RCC 7860 (cell line): ENCODE measurements at places on chromosomes 2 and 18.

- no peak for DNase-seq
Measured at GRCh38 chr2:179181002-179181401, 83.6 kb downstream of the SESTD1 start.

DNA sequence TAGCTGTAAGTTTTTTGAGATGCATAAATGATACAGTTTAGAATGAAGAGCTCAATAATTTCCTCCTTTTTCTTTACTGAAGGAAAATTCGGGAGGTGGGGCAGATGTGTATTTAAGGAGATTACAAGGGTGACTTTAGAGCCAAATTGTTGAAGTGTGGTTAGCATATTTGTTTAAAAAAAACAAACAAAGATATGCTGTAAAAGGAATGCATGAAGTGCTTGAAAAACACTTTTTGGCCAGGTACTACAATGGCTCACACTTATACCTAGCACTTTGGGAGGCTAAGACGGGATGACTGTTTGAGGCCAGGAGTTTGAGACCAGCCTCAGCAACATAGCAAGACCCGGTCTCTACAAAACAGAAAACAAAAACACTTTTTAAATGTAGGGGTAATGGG lies 38.4 kb downstream of the CD302 start:
- no peak for DNase-seq

- DNase-seq, result no peak
Measured at GRCh38 chr2:178269438-178270224, 75.3 kb downstream of the OSBPL6 start.

DNA sequence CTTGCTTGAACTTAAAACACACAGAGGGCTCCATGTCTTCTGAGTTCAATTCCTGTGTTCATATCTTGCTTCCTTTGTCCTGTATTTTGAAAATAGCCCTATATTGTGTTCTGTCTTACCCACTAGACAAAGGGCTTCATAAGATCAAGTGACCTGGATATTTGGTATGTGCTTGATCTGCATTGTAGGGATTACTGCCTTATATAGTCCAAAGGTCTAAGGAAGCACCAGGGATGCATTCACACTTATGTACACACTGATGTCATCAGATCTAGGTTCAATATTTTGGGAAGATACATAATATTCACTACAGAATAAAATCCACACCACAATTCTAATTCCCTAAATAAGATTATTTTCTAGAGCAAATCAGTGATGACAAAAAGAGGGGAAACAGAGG lies 278.0 kb upstream of the KYNU start:
- DNase-seq, result no peak

DNA sequence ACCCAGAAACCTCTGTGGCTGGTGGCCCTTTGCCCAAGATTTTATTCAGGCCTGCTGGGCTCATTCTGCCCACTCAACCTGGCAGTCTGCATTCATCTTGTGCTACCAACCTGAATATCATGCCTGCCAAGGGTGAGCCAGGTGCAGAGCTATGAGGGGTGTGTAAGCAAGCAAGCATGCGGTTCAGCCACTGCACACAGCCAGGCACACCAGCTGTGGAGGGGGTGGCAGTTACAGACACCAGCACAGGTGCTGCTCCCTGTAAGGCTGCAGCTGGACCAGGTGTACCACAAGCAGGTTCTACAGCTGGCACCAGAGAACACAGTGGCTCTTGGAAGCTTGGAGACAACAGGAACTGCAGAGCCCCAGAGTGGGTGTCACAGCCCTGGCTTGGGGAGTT lies 633.2 kb downstream of the FBXO15 start:
- no peak for DNase-seq

- no peak for DNase-seq
Measured at GRCh38 chr2:152580714-152581113, 136.5 kb downstream of the PRPF40A start.

GRCh38 chr2:162245781-162246180 lies 2.5 kb upstream of the FAP start:
- DNase-seq, result no peak

DNA sequence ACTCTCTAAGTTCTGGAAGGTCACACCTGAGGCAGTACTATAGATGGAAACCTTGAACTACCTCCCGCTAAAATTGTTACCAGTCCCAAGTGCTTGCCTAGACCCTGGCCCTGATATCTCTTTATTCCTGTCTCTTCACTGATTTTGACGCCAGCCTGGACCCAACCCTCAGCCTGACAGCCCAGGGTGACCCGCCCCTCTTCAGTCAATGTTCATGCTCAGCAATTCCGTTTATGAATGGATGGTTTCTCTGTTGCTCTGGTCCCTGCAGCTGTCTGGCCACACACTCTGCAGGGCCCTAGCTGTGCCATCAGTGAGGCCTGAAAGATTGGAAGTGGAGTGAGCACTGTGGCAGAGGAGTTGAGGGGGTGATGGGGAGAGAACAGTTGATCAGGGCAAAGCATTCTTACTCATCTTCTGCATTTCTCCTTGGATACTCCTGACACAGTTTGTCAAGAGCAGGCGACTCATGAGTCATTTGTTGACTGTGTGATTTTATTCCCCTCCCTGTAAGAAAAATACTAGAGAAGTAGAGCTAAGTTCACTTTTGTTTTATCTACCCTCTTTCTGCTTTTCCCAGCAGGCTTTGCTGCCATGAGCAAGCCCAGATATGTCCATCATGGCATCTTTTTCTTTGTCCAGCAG lies 46.0 kb downstream of the NPAS2 start:
- peak; percentile 21 for DNase-seq

- DNase-seq, result no peak
Measured at GRCh38 chr2:1804865-1805264, 60.5 kb upstream of the PXDN start.

DNA sequence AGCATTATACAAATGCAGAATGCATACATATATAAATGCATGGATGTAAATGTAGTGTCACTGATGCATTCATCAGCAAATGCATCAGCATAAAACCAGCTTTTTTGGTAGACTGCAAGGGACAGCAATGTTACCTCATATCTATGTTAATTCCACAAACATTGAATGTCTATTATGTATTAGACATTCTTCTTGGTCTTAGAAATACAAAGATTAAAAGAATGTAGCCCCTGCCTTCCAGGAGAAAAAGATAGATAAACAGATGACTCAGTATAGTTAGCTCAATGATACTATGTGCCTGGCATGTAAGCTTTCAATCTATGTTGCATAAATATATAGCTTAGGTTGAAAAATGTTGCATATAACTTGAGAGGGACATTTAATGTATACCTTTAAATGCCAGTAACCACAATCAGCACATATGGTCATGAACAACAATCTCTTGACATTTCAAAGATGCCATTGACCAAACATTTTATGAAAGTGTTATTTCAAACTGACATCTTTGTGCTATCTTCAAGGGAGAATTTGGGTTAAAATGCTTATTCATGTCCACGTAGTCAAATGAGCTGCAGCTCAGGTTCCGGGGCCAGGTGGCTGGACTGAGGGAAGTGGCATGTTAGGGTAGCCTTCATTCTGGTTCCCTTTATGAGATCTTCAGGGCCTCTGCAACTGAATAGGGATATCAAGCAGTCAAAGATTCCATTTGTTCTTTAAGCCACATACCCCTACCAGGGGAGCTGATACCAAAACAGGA lies 45.2 kb upstream of the GCG start:
- DNase-seq, result no peak

- no peak for DNase-seq
Measured at GRCh38 chr2:45361666-45362065, 249.4 kb downstream of the SRBD1 start.

DNA sequence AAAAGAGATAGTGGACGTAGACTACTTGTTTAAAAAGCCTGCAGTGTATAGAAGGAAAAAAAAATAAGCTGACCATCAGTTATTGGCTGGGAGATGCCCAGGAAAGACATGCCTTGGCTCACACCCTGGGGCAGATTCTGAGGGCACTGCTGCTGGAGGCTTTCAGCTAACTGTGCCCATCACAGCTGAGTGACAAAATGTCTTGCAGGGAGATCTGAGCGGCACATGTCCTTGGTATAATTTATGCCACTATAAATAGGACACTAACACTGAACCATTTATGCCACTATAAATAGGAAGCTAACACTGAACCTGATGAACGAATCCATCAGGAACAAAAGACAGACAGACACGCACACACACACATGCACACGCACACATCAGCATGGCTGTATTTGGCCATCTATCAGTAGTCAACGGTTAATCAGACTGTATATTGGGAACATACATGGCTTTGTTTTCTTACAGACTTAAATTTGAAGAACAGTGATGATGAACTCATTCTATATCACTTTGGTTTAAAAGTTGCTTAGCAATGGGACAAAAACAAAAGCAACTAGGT lies 68.2 kb upstream of the NOSTRIN start:
- DNase-seq, result no peak

DNA sequence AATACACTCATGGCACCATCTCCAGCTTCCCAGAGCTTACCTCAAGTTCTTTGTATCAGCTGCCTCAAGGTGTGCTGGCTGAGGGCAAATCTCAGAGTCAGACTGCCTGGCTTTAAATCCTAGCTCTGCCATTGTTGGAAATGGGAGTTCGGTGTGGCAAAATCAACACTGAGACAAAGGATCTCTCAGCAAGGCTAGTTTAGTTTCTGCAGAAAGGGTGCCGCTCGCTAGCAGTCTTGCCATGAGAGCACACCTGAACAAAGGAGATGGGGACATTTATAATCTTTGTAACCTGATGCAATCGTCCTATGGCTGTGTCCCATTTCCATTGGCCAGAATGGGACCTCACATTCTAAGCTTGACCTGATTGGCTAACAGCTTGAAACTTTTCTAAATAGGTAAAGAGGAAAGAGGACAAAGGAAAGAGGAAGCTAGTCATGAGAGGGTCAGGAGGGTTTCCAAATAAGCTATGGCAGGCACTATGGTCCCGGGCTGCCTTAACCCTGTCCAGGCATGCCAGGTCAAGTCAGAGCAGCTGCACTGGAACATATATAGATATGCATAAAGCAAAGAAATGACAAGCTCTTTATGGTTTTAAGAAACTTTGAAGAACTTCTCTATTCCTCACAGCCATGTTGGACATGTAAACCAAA lies 4.3 kb upstream of the UBE2F start:
- no peak for DNase-seq

- no peak for DNase-seq
Measured at GRCh38 chr2:52429171-52429570, 1338.4 kb upstream of the CHAC2 start.

GRCh38 chr2:10590742-10591141 lies 99.0 kb downstream of the NOL10 start:
- no peak for DNase-seq

GRCh38 chr2:96511851-96512250 lies 6.7 kb upstream of the NEURL3 start:
- no peak for DNase-seq

DNA sequence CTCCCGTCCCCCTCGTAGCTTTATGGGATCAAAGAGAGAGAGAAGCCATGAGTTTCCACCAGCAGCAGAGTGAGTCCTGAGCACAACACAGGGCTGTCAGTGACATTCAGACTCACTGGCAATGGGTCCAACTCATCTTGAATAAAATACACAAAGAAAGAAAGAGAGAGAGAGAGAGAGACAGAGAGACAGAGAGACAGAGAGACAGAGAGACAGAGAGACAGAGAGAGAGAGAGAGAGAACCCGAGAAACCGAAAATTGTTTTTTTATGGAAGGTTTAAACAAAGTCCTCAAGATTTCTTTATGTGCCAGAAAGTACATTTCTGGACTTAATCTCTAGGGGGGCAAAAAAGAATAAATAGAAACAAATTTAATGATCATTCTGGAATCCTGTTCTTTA lies 11.5 kb upstream of the BCL2 start:
- DNase-seq, result no peak

DNA sequence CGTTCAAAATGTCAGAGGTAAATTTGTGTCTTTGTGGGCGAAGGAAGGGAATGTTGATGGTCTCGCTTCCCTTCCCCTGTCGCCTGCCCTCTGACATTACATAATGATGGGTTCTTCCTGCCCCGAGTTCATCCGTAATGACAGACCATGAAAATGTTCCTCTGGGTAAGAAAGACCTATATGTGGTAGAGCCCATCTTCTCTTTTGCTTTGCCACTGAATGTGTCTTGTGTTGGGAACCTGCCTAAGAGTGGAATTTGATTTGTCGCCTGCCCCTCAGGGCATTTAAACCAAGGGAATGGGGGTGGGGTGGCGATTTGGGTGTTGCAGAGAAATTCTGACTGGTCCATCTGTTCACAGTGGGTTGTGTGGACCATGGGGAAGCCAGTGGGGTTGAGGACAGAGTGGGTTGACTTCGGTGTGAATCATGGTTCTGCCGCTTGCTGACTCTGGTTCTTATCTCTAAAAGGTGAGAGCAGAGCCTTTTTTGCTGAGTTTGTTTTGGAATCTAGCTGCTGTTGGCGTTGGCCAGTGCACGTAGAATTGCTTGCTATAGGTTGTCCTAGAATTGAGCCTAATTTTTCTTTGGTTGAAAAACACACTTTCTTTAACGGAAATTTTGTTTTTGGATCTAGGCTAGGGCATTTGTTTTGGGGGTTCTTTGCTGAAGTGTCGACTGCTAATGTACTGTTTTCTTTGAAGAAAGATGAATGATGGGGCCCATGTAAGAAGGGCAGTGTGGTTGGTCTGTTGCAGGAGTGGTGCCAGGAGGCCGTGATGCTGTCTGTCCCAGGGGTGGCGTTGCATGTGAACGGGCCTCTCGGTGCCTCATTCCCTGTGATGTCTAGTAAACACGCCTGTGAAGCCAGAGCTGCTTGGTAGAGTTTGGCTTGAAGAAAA lies 1.3 kb downstream of the INPP4A start:
- DNase-seq, result no peak

GRCh38 chr2:110140401-110140800 lies 24.8 kb upstream of the MALL start:
- DNase-seq, result no peak

DNA sequence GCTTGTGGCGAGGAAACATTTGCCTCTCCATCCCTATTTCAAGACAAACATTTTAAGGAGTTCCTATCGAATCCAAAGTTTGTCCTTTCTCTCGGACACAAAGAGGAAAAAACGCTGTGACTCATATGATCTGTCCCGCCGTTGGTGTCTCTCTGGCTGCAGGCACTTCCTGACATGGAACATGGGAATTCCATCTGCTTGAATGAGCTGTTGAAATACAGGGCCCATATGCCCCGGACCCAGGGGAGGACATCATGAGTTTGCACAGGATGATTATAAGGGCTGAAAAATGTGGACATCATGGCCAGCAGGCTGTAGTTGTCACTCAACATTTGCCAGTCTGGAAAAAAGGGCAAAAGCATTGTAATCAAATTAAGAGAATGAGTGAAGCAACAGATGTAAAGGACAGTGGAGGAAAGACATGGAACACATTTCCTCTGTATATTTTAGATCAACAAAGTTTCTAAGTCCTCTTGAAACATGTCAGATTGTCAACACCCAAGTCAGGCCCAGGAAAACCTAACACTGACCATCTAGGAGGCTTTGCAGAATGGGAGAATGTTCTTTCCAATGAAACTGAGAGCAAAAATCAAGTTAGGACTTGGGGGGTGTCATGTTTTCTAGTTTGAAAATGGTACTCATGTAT lies 103.2 kb upstream of the SMIM21 start:
- no peak for DNase-seq

DNA sequence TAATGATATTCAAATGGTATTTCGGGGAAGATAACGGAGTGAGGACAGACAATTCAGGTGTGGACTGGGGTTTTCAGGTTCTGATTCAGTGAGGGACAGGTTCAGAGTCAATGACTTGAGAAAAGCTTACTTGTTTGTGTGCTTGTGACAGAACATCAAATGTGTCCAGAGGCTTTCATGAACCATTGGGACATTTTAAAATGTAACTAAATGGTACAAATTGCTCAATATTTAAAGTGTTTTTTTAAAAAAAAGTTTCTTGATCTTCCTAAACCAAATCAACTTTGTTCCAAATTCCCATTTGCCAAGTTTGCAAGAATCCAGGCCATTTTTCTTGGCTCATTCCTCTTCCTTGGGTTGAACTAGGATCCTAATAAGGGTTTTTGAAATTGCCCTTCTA lies 59.4 kb upstream of the BZW1 start:
- no peak for DNase-seq
